ENCODE measurements at places on chromosomes 4 and X.
A peak's percentile ranks its signal among the peaks of the same experiment; 100 is the strongest.

DNA sequence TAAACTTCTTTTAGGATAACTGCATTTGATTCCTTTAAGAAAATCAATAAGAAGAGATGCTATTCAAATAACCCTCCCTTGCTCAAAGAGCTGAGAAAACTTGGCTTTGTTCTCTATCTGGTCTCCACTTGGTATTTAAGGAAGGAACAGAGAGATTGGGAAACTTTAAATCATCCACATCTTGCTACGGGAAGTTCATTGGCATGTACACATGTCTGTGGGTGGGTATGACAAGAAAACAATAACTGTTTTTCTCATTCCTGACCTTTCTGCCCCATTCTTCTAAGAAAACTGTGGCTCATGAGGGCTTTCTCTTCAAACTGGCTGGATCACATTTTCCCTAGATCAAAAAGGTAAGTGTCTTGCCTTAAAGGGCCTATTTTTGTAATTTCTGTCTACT lies 6.0 kb downstream of the SEL1L3 start:
- no peak for DNase-seq

DNA sequence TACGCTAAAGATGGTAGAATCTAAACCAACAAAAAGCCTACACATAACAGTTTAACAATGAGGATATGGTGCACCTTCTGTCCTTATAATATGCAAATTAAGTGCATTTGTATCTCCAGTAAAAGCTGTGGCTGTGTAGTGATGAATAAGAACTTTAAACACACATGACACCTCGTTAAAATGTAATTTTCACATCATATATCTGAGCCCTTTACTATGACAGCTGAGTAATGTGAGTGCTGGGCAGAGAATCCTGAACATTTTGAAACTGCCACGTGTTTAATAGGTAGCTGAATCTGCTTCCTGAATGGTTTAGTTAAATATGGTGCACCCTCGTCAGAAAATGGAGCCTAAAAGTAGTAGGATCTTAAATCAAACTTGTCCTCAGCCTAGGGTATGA lies 540.8 kb downstream of the ADGRL3 start:
- DNase-seq: no peak

DNA sequence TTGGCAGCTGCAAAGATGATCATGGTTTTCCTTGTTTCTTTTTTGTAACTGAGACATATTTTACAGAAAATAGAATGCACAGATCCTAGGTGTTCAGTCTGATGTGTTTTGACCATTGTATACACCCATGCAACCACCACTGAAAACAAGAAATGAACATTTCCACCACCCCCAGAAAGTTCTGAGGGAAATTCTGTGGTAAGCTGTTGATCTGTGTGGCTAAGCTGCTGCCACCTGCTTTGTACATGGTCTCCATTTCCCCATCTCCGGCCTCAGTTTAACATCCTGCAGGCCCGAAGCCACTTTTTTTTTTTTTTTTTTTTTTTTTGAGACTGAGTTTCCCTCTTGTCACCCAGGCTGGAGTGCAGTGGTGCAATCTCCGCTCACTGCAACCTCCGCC lies 65.3 kb downstream of the NYX start:
- DNase-seq: no peak

DNA sequence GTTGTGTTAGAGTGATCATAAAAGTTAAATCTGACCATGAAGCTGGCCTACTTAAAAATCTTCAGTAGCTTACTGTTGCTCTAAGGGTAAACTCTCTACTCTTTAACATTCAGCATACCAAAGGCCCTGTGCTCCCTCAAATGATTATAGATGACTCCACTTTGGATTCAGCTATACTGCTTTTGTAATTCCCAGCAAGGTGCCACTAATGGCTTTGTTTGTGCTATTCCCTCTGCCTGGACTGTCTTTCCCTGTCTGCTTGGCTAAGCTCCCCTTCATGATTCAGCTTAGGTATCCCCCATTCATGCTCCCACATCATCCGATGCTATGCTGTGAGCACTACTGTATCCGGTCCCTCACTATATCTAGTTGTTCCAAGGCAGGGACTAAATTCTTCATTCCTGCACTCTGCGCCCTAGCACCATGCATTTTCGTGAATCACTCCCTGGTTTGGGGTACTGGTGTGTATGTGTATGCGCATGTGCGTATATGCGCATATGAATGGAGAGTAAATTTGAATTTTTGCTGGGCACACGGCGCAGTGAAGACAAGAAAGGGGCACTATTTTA lies 453 bp upstream of the PBDC1 start:
- DNase-seq: no peak

GRCh38 chr4:176340871-176341685 lies 21.3 kb downstream of the SPCS3 start:
- DNase-seq: peak; percentile 39

DNA sequence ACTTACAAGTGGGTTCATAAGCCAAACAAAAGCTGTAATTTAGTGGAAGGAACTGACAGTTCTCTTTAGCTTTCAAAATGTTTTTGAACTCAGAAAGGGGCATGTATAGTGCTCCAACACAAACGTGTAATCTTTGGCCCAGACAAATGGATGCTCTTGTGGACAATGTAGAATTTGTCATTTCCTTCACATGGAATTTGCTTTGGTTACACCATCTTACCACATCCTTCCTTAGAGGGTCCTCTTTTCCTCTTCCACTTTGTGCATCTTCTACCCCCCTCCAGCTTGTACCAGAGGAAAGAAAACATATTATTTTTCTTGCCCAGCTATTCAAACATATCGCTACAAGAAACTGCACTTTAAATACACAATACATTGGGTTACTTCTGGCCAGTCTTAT lies 42.4 kb downstream of the MEPE start:
- DNase-seq: no peak

- DNase-seq: no peak
Observed at GRCh38 chrX:111857534-111858060, 18.4 kb upstream of the TRPC5OS start.

- DNase-seq: no peak
Observed at GRCh38 chr4:137703195-137703594, 170.9 kb upstream of the PCDH18 start.

GRCh38 chr4:68719075-68719473 lies 48.6 kb upstream of the UGT2B15 start:
- DNase-seq: no peak

DNA sequence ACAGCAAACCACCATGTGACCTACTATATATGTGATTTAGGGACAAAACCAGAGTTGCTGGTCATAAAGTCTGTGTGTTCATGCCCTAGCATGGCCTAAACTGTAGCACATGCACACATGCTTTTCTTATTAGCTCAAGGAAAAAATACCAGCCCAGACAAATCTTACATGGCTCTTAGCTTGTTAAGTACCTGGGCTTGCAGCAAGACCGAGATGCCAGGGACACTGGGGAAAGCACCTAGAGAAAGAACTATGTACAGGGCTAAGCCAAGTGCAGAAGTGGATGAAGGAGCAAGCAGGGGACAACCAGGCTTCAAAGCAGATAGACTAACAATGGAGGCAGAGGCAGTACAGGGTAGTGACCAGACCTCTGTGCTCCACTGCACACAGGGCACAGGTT lies 3.4 kb upstream of the GABRE start:
- DNase-seq: no peak

- DNase-seq: no peak
Observed at GRCh38 chr4:140690093-140690492, 66.1 kb downstream of the TBC1D9 start.

DNA sequence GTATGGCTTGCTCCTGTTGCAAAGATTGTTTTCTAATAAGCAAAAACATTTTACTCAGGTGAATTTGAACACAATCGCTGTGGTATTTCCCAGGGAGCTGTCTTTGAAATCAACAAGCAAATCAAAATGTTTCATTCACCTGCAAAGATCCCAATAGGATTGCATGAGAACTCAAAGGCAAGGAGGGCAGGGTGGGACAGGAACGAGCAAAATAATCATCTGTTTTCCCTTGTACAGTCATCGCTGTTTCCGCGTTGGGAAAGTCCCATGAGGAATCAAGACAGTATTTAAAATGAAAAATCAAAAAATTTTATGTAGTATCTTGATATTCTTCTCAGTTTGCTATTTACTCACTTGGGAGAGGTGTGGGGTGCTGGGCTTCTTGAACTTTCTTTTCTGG lies 198.8 kb downstream of the STIM2 start:
- no peak for DNase-seq

DNA sequence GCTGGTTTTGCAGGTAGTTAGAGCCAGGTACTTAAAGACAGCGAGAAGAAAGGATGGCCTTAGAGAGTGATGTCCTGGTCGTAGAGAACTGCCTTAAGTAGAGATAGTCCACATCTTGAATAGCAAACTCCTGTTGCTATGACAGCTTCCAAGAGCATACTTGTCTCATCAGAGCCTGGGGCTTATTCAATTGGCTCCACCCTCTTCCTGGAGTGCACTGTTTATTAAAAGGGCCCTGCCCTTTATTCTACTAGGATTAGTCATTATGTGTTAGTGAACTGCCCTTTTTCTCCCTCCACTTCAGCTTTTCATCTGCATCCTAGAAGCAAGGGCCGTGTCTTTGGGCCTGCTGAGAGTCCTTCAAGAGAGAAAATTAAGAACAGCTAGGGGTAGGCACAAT lies 94.5 kb upstream of the EOLA2 start:
- DNase-seq: no peak

GRCh38 chr4:173405840-173406606 lies 7.1 kb upstream of the SCRG1 start:
- DNase-seq: no peak

GRCh38 chr4:2459589-2460349 lies 9.1 kb upstream of the RNF4 start:
- DNase-seq: no peak

DNA sequence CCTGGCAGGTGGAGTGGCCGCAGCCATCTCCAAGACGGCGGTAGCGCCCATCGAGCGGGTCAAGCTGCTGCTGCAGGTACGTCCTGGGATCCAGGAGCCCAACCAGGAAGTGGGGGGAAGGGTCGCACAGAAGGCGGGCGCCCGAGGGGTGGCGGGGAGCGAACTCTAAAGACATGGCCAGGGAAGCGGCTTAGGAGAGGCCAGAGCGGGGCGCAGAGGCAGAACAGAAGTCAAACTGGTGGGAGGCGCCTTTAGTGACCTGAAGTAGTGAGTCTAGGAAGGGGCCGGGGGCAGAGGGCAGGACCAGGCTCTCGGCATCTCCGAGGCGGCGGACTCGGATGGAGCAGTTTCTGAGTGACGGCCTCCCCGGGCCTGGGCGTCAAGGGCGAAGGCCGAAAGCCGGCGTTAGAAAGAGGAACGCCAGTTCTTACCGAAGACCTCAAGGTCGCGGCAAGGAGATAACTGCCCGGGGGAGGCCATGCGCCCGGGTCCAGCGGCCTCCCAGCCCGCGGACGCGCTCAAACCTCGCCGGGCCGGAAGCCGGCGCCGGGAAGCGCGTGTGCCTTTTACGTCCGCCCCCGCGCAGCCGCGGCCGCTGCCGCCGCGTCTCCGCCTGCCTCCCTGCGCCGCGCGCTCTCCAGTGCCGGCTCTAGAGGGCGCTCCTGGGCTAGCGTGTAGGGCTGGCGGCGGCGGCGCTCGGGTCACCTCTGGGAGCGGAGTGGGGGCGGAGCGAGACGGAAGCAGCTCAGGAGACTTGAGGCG lies 488 bp downstream of the SLC25A5 start:
- DNase-seq: peak; percentile 79

GRCh38 chrX:129239371-129239770 lies 283.9 kb downstream of the SMARCA1 start:
- no peak for DNase-seq

All from putamen (tissue), 1 donor.